WERI-Rb-1 (cell line): ENCODE measurements at places on chromosomes 3 and 15.

DNA sequence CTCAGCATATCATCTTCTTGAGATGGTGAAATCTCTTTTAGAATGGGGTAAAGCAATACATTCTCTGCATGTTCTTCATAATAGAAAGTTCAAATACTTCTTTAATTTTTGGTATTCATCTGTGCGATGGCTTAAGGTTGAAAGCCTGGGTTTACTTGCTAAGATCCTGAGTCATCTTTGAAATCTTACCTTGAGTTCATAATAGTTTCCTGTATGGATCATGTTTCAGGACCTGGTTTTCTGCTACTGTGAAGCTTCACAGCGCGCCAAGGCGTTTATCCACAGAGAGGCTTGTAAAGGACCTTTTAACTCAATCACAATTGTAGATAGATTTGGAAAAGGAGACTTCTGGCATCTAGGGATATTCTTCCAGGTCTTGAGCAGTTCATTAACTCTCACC lies 39.0 kb downstream of the MED12L start:
- DNase-seq = no peak

DNA sequence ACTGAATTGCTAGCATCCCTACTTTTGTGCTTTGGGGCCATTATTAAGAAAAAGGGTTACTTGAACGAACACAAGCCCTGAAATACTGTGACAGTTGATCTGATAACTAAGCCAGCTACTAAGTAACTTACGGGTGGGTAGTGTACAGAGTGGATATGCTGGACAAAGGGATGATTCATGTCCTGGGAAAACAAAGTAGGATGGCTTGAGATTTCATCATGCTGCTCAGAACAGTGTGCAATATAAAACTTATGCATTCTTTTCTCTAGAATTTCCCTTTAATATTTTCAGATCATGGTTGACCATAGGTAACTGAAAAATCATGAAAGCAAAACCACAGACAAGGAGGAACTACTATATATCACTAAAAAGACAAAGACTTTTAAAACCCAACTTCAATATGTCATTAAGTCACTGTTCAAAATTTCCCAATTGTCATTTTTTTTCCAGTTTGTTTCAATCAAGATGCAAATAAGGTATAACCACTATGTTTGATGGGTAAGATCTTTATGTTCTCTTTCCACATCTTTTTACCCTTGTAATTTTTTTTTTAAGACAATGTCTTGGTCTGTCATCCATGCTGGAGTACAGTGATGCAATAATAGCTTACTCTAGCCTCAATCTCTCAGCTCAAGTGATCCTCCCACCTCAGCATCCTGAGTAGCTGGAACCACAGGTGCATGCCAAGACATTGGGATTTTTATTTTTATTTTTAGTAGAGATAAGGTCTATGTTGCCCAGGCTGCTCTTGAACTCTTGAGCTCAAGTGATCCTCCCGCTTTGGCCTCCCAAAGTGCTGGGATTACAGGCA lies 67.7 kb downstream of the IFT80 start:
- DNase-seq = no peak

DNA sequence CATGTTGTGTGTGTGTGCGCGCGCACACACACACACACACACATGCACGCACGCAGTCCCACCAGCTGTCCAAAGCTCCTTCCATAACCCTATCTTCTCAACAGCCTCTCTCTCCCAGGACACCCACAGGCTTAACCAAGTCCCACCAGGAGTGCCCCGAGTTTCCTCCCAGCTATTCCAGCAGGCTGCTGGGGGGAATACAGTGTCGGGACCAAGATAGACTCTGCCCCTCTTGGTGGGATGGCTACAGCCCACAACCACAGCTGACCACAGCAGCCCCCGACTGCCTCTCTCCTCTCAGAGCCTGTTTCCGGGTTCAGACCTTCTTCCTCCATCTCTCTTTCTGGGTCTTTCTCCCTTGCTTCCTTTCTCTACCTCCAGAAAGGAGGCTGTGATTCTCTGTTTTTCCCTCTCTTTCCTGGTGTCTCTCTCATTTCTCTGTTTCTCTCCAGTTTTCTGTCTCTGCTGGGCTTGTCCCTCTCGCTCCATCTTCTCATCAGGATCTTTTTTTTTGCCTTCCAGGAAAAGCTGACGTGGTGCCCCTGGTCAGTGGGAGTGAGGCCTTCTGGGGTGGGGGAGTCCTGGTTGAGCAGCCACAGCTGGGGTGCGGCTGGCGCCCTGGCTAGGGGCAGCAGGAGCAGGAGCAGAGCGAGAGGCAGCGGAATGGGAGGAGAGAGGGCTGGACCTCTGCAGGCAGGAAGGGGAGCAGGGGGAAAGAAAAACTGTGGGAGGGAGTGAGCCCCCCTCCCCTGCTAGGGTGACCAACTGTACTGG lies 3.3 kb upstream of the ISLR start:
- DNase-seq = no peak

GRCh38 chr3:98930413-98930812 lies 28.9 kb upstream of the DCBLD2 start:
- no peak for DNase-seq

DNA sequence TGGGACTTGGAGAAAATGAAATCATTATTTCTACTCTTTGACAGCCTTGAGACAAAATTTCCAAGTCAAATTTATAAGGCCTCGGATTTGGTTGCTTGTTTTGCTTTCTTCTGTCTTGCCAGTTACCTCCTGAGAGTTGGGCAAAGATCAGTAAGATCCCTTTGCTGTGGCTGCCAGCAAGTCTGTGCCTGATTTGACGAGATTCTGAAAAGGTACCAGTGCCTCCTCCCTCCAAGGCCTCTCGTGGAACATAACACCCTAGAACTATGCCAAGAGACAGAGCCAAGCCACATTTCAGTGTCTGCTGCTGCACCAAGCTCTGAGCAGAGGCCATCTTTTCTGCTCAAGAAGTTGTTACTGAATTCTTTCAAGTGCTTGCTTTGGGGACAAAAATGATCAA lies 61.0 kb downstream of the GTPBP8 start:
- no peak for DNase-seq

GRCh38 chr15:66563126-66563525 lies 2.7 kb downstream of the LCTL start:
- no peak for DNase-seq

- DNase-seq = no peak
Observed at GRCh38 chr3:8307545-8308110, 194.0 kb upstream of the LMCD1 start.

DNA sequence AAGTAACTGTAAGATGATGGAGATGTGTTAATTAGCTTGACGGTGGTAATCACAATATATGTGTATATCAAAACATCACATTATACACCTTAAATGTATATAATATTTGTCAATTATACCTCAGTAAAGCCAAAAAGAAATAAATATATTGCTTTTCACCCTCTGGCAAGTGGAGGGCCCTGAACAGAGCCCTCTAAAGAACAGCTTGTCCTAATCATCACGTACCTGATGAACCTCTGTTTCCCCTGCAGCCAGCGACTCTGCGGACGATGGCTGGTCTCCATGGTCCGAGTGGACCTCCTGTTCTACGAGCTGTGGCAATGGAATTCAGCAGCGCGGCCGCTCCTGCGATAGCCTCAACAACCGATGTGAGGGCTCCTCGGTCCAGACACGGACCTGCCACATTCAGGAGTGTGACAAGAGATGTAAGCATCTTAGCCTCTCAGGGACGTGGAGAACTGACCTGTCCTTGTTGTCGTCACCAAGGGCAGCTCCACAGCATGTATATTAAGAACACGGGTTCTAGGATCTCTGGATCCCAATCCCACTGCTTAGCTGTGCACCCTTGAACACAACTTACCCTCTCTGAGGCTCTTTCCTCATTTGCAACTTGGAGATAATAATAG lies 6.3 kb downstream of the THBS1 start:
- DNase-seq = no peak

GRCh38 chr3:184743248-184743647 lies 31.4 kb upstream of the MAGEF1 start:
- DNase-seq = no peak

DNA sequence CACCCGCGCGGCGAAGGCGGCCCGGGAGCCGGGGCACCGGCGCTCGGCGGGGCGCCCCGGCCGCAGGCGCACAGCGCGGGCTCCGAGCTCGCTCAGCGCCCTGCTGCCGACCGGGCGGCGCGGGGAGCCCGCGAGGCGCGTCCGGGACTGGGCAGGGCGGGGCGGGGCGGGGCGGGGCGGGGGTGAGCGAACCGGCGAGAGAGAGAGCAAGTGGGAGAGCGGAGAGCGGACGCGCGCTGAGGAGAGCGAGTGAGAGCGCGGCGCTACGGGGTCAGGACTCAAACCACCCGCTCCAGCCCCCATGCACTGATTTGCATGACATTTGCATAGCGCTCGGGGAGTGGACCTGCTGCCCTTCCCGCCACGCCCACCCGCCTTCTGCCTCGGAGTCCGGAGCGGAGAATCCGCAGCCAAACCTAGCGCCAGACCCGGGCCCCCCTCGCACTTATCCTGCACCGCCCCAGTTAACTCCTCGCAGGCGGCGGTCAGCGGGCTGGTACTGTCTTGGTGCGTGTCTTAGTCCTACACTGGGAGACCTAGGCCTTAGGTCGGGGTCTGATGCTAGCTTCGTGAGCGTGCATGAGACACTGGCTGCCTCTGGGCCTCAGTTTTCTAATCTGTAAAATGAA lies at the start of gene MYLK:
Gene MYLK, minus strand, starts transcription at position 130 of the 629 bp plus-strand sequence. CDS start 90,491 bp downstream, outside the sequence.
- peak; percentile 97 for DNase-seq

- no peak for DNase-seq
Observed at GRCh38 chr3:150275941-150276340, 132.2 kb upstream of the TSC22D2 start.

GRCh38 chr3:197590313-197590962 lies 34.7 kb upstream of the BDH1 start:
- DNase-seq = no peak

DNA sequence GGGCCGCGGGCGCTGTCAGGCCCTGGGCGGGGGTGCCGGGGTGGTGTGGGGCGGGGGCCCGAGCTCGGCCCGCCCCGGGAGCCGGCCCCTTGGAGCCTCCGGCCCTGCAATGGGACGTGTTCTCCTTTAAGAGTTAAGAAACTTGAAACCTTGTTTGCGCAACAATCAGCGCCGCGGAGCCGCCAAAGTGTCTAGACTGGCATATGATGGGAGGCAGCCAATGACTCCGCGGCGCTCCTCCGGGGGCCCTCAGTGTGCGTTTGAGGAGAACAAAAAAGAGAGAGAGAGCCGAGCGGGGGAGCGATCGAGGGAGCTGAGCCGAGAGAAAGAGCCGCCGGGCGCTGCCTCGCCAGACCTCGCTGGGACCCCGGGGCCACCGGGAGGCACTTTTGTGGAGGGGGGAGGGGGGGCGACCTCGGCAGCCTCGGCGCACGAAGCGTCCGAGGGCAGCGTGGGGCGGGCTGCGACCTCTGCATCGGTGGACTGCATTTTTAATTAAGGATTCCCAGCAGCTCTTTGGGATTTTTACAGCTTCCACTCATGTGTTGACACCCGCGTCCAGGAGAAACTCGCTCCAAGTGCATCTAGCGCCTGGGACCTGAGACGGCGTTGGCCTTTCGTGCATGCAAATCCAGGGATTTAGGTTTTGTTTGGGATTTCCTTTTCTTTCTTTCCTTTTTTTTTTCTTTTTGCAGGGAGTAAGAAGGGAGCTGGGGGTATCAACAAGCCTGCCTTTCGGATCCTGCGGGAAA lies at the start of gene SMAD6:
Gene SMAD6, plus strand, starts transcription at position 202 of the 752 bp plus-strand sequence. CDS start 1,023 bp downstream, outside the sequence.
- peak; percentile 97 for DNase-seq

- DNase-seq = no peak
Observed at GRCh38 chr15:74794970-74795349, 13.1 kb downstream of the CSK start.

DNA sequence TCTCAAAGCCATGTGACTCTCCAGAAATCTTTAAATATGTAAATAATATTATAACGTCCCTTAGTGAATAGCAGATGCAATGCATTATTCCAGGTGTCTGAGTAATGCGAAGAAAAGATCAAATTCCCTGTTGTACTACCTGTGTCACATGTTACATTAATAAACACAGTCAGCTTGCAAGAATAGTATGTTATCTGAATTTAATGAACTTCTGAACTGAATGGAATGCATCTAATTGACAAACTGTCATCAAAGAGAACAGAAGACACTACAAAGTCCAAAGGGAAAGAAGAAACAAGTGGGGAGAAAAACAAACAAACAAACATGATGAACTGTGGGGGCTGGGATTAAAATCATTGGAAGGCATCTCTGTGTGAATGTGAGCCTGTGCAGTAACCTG lies 508.8 kb downstream of the LPP start:
- no peak for DNase-seq

DNA sequence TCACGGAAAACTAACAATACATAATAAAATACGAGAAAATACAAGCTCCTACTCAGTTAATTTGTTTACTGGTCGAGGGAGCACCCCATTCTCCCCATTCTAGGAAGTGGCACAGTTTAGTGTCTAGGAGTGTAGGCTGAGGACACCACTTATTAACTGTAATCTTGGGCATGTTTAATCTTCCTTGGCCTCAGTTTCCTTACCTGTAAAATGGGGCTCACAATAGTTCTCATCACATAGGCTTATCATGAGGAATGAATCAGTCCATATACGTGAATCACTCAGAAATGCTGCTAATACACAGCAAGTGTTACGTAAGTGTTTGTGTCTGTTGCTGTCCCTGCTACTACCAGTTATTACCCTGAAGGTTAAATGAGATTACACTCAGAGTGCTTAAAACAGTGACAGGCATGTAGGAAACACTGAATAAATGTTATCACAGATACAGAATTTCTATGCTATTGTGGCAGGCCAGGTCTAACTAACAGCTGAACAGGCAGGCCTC lies 210.2 kb downstream of the OSBPL10 start:
- no peak for DNase-seq

DNA sequence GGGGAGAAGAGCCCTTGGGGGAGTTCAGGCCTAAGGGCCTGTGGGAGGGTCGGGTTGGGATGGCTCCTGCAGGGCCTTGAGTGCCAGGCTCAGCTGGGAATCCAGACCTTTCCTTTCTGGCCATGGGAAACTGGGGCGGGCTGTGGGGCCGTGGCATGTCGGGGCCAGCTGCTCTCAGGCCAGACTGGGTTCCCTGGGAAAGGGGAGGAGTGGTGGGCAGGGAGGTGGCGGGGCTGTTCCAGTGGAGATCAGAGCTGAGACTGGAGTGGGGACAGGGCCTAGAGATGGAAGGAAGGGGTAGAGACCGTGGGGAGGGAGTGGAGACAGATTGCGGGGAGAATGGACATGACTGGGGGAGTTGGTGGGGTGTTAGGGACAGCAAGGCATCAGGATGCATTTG lies 20.3 kb downstream of the FBLN2 start:
- peak; percentile 10 for DNase-seq

- no peak for DNase-seq
Observed at GRCh38 chr3:52848617-52849016, 13.8 kb upstream of the MUSTN1 start.

GRCh38 chr15:20345401-20345958 lies 196.1 kb downstream of the GOLGA6L6 start:
- DNase-seq = peak; percentile 31

GRCh38 chr3:142828703-142829305 lies 60.1 kb downstream of the PCOLCE2 start:
- peak; percentile 87 for DNase-seq

DNA sequence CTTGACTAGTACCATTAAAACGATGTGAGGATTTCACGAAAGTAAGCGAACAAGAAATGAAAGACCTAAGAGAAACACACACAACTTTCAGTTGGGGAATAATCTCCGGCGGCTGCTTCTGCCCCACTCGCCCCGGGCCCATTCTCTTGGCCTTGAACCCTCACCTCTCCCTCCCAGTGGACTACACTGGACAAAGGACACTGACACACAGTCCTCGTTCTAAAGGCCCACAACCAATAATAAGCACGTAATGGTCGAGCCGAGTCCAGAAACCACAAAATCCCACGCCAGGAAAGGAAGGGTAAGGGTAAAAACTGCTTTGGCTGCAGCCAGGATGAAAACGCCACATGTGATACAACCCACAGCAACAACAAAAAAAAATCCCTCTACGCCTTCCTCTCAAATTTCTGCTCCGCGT lies 469 bp downstream of the ZNF770 start:
- no peak for DNase-seq

GRCh38 chr3:3227640-3228039 lies 48.1 kb upstream of the CRBN start:
- DNase-seq = no peak
